ENCODE measurements at places on chromosomes 5 and 9.

DNA sequence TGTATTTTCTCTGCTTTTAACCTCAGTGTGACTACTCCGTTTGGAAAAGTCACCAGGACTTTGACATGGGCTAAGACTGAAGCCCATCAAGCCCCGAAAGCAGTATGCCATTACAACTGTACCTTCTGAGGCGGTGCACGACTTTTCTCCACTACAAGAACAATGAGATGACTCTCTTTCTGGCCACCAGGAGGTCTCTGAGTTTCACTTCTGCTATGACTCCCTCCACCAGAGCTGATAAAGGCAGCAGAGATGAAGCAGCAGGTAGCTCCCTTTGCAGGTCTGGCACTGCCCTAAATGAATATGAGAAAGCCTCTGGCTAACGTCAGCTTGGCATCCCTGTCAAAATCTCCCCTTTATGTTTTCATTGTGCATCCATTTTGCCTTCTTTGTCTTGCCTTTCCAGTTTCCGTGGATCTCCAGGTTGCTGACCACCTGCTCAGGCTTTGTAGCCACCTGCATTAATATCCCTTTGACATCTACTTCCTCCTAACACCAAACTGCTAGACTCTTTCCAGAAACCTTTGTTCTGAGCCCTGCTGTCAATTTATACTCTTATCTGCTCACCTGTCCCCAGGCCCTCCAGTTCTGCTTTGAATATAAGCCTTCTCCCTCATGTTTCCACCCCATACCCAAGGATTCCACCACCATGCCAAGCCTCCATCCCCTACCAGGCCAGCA is 221.7 kb downstream of the ZNF608 start:
- no peak for DNase-seq

DNA sequence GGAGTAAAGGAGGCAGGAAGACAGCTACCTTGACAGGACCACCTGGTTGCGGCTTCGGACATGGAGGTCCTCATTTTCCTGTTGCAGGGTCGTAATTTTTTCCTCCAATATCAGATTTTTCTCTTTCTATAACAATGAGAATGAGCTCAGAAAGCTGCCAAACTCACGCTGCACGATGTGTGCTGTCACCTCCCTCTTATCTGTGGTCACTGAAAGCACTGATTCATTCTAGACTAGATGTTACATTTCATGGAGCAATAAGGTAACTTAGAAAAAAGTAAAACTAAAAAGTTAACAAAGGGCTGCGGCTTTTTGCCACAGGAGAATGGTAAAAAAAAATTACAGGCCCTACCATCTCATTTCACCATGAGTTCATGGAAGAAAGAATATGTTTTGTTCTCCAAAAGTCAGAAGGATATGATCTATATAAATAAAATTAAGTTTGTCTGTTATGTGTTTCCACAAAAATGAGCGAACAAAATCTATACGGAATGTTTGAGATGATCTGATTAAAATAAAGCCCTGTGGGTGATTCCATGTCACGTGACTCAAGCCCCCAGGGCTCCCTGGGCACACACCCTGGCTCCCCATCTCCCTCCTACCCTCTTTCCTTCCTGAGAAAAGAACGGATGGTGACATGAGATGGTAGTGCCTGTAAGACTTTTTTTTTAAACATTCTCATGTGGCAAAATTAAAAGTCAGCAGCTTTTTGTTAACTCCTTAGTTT is 26.9 kb upstream of the ANXA6 start:
- no peak for DNase-seq

DNA sequence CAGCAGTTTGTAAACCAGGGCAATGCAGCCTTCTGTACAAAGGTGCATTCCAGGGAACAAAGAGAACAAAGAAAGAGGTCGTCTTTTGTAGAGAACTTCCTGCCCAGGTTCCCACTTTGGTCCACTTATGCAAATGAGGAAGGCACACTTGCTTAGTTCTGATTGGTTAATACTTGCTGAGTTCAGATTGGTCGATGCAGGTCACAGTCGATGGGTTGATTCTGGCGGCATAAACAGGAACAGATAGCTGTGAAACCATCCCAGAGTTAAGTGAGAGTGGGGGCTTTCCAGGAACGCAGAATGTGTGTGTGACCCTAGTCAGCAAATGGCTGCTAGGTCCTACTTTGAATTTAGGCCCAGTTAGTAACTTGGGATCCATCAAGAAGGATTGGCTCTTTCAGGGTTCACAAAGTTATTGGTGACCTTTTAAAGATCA is 1.8 kb upstream of the ADAMTS13 start:
- no peak for DNase-seq

GRCh38 chr9:98099898-98100297 is 19.1 kb downstream of the TRIM14 start:
- DNase-seq = no peak

DNA sequence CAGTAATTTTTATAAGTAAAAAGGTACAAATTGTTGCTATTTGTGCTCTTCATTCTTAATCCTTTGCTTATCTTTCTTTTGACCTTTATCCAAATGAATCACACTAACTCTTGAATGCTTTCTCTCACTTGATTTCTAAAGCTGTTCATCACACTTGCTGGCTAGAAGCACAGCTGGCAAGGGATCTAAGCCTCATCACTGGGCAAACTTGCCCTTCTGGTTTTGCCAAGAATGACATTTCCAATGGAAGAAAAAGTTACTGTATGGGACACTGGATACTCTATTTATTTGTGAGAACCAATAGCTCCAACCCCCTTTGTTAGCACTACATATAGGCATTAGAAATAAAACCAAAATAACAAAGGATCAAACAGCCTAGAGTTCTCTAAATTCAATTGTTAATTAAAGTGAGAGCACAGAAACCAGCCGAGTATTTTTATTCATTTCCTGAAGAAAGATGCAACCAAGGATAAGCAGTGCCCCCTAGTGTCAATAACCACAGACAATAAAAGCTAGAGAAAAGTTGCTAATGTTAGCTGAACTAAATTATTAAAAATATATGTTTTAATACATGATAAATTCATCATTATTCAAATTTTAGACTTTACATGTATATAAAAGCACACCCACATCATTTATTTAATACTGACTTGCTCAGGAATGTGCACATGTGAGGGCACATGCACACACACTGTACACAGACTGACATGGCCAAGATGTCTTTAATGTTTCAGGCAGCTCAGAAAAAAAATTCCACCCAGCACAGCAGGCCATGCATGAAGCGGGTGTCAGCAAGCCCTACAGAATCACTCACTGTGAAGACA is 59.8 kb upstream of the POU5F2 start:
- DNase-seq = peak; percentile 20

GRCh38 chr9:76996700-76997099 is 22.8 kb upstream of the FOXB2 start:
- DNase-seq = no peak

GRCh38 chr5:94267350-94267899 is 351.0 kb downstream of the KIAA0825 start:
- DNase-seq = no peak

DNA sequence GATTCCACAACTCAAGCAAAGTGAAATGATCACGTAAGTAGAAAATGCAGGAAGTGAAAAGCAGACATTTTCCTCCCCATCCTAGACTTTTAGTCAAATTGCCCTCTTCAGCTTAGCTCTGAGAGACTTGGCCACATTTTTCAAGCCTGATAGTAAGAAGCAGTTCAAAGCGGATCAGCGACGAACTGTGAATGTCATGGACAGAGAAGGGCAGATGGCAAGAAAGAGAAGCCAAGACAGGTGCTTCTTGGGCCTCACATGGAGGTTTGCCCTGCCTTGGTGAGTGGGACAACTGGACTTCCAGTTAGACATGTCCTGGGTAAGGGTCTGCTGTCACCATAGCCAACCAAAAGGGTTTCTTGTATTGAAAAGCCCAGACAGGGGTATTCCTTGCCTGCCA is 291.5 kb downstream of the MED10 start:
- no peak for DNase-seq

DNA sequence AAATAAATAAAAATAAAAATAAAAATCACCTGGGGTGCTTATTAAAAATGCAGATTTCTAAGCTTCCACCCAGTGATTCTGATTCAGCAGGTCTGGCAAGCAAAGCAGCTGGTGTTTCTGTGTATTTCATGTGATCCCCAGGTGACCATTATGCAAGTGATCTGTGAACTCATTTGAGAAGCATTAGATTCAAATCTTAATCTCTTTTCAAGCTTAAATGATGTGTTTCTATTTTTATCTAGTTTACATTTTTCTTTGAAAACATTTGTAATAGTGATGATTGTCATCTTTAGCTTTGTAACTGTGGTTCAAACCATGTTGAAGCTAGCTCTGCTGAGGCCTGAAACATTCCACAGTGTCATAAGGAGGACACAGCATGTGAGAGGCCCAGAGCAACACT is 804.8 kb upstream of the ZNF608 start:
- DNase-seq = no peak

DNA sequence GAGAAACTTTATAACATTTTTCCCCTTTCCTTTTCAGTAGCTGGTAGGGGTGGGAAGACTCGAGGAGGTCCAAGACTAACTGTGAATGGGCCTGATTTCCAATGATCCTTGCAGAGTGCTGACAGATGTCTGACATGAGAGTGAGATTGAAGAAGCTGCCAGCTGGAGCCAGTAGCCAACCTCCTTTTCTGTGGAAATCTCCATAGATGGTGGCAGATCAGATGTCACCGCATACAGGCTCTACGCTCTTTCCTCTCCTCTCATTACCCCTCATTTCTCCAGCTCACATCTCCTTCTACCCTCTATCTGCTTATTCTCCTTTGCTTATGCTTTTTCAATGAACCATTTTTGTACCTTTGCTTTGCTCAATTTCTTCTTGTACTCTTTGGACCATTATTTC is 395.2 kb upstream of the TNC start:
- no peak for DNase-seq

GRCh38 chr5:103473725-103474124 is 88.9 kb downstream of the NUDT12 start:
- no peak for DNase-seq

GRCh38 chr9:92808726-92809451 is 44.3 kb upstream of the BICD2 start:
- peak; percentile 30 for DNase-seq

DNA sequence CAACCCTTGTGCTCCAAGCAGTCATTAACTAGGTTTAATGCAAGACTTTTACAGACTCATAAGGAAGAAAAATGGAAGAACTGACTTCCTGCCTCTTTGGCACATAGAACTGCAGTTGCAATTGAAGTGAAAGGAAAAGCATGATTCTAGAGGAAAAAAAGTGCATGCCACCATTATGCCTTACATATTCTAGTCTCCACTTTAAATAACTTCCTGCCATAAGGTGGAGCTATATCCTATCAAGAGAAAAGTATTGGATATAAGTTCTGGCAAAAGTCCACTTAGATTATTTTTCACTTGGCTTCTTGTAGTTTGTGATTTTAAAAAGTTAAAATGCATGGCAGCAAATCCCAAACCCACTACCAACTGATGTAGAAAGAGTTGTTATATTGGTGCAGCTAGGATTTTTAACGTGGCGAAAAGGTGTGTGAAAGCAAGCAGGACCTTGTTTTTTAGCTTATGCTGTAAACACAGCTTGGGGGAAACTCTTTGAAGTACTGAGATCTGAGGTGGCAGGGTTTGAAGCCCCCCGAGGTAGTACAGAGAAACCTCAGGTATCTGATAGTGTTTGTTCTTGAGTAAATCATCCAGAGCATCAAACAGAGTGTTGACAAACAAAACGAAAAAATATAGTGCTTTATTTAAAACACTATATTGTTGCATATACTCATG is 117.9 kb downstream of the ANXA1 start:
- DNase-seq = peak; percentile 11

DNA sequence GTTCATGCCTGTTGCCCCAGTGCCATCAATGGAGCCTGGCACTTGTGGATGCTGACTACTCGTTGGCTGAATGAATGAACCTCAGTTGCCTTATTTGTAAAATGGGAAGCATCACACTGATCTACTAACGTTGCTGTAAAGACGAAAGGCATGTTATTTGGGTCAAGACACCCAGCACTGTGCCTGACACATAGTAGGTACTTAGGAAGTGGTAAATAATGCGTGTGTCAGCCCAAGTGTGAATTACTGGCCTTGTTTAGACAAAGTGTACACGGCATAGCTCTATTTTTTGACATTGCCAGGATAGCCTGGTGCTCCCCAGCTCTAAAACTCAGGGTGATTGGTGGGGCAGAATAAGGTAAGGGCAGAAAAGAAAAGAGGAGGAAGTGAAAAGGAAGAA is 27.4 kb downstream of the ERGIC1 start:
- no peak for DNase-seq

DNA sequence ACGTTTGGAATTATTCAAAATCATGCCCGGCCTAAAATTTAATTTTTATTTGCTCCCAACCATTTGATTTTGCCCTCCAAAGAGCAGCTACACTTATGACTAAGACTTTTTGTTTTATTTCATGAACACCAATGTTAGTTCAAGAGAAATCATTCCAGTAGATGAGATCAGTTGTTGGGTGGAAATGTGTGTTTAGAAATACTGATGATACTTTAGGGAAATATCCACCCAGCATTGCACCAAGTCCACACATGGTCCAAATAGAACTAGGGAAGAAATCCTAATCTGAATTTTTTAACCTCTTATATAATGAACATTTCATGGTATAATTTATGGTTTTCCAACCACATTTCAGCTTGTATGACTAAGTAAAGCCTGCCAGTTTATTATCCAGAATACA is 28.3 kb upstream of the GOLPH3 start:
- peak; percentile 72 for DNase-seq

GRCh38 chr9:503326-503725 is 288.7 kb downstream of the DOCK8 start:
- no peak for DNase-seq

DNA sequence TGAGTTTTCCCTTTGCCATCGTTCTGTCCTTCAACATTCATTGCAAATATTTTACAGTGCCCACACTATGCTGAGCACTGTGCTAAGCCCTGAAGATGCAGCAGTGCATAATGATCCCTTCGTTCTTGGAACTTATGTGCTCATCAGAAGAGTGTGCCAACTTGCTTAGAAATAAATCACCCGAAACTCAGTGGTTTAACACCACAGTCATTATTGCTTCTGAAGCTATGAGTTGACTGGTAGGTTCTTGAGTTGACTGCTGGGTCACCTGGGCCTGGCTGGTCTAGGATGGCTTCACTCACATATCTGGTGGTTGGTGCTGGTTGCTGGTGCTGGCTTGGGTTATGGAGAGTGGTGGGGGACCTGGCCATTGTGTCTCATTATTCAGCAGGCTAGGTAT is 20.9 kb downstream of the PCSK5 start:
- DNase-seq = no peak

- no peak for DNase-seq
Observed at GRCh38 chr5:155229135-155229534, 215.6 kb downstream of the KIF4B start.

DNA sequence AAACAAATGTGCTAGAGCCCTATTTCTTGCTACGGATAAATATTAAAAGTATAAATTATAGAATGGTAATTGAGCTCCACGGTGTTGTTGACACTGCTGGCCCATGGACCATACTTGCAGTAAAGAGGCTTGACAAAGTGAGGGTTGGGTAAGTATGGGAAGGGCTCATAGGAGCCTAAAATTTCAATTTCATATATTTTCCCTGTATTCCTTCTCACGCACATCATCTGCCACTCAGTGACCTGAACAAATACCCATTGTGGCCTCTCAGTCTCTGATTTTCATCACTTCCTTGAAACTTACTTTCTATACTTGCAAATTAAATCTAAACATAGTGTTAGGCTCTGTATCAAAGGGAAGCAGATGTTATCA is 116.5 kb downstream of the PIK3R1 start:
- DNase-seq = no peak

GRCh38 chr9:5111696-5112095 is 73.7 kb downstream of the INSL6 start:
- DNase-seq = no peak

GRCh38 chr5:115842089-115842935 is 577 bp downstream of the AP3S1 start:
- DNase-seq = no peak

- DNase-seq = no peak
Observed at GRCh38 chr5:16792598-16793275, 143.4 kb downstream of the MYO10 start.

Measured in fibroblast of skin of left quadriceps (primary cell).